ENCODE measurements at places on chromosomes 5 and 9.

DNA sequence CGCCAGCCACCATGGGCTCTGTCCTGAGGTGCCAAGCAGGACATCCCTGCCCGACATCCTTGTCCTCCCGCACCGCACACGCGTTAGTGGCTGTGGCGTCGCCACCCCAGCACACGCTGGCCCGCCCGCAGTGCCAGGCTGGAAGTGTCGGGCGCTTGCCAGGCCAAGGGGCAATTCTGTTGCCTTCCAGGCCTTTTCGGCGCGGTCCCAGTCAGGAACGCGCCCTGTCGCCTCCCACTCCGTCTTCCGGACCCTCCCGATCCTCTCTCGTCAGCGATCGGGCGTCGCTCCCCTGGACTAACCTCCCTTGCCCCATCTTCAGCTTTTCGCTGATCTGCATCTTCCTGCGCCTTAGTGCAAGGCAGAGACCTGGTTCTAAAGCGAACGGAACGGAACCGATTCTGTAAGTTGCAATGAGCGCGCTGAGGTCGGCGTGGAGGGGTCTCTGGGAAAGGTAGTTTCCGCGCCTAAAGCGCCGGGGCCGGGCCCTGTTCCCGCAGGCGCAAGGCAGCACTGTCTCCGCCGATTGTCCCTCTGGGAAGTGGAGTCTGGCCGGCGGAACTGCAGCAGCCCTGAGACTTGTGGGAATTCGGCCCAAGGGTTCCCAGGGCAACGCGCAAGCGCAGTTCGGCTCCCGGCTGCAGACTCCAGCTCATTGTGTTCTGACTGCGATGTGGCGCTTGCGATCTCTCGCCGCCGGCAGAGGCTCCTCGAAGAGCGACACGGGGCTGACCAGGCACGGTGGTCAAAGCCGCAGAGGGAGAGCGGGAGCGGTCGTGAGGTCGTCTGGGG, at the start of gene ZNF454:
TSS of gene ZNF454 (plus strand) at position 630 of the 792 bp plus-strand sequence. CDS start 1,594 bp downstream, outside the sequence.
- DNase-seq: no peak

DNA sequence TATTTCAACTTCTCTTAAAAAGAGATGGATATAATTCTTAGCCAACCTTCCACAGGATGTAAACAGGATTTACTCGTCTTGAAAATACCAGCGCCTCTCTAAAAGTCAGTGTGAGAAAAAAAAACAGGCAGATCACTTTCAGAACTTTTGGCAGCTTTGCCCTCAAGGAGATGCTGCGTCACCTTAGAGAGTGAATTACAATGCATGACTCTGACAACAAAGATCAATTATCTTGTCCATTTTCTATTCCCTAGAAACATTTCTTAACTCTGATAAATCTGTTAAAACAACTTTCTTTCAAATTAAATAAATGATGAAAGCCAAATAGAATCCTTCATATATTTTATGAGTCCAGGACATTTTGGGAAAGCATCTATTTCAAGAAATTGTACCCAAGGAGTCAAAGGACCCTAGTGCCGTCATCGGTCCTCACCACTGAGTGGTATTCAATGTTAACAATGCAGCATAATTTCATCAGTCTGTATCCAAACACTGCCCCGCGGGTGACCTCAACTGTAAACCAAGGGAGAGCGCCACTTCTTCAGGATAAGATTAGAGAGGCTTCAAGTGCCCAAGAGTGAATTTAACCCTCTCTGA, 536.0 kb downstream of the PDE4D start:
- peak; percentile 33 for DNase-seq

DNA sequence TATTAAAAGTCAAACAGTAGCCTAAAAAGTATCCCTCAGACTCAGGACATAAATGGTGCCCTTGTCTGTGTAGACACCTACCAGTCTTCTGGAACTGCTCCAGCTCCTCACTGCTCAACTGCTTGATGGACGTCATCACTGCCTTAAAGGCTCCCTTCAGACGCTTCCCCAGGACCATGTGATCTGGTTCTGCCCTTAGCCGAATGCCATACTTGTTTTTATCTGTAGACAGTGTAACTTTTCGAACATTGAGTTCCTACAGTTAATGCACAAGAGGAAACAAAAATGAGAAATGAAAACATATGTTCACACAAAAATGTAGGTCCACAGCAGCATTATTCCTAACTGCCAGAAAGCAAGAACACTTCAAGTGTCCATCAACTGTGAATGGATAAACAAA, 46.2 kb downstream of the IARS1 start:
- DNase-seq: no peak

GRCh38 chr9:520302-520701, 305.6 kb downstream of the DOCK8 start:
- DNase-seq: no peak
